ENCODE measurements at places on chromosomes 6 and 20.

GRCh38 chr6:145865175-145865574, 50.6 kb upstream of the FBXO30 start:
- no peak for DNase-seq

- DNase-seq, result peak; percentile 13
Measured at GRCh38 chr20:51404297-51405060, 138.0 kb downstream of the NFATC2 start.

DNA sequence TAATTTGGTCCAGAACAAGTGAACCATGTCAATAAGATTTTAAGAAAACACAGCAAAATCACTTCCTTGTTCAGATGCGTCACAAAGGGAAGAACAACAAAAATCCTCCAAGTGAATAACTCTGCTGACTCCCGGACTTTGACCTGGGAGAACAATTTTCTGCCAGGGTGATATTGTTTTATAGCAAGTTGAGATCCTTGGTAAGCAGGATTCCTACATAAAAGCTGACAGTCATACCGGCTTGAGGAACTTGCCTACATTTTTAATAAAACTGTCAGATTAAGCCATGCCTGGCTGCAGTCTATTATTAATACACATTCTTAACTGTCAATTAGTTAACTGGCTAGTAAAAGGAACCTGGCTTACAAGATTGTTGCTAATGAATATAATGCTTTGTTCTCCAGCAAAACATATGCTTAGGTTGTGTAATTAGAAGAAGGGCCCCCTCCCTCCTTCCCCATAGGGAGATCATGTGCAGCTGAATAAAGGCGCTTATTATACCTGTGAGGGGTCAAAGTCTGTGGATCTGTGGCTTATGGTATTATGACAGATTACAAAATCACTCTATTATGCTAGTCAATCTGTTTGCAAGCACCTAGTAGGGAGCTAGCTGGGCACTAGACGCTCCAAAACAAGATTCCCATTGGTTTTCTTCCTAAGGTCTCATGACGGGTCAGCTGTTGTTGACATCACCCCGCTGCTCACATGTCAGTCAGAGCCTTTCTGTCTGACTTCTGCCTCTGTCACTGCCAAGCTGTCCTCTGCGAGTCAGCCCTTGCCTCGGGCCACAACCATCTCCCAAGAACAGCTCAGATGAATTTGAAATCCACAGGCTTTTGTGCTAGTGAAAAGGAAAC, 44.6 kb upstream of the SEC63 start:
- DNase-seq, result no peak

DNA sequence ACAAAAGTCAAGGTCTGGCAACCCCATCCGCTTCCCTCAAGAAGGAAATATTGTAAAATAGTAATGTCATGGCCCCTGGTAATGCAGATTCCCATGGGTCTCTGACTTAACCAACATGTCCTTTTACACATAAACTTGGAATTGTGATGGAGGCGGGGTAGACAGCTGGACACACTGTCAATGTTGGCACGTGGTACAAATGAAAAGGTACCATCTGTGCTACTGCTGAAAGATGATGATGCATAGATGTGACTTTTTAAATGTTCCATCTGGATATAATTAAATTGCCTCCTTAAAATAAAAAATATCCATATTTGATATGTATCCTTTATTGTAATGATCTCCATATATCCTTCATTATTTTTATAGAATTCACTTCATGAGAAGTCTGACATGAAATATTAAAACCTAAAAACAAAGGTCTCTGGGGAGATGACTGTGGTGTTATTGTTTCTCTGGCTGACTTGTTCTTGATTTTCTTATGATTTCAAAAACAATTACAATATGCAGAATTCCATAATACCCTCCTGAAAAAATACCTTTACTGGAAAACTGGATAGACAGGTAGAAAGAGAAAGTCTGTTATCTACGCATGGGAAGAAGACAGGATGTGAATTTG, 104.5 kb downstream of the MKKS start:
- DNase-seq, result no peak

DNA sequence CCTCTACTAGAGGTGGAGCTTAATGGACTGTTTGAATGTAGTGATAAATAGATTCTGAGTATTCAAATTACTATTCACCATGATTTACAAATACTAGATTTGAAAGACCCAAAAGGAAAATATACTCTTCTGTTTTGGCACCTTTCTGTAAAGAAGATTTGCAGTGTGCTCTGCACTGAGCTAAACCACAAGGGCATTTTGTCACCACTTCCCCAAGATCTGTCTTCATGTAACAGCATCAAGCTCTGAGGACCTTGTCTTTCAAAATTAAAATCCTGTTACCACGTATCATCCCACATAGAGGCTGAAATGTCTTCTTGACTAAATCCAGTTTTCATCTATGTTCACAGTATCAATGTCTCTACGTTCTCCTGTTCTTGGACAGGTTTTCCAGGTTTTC, 3.3 kb upstream of the PGK2 start:
- no peak for DNase-seq

DNA sequence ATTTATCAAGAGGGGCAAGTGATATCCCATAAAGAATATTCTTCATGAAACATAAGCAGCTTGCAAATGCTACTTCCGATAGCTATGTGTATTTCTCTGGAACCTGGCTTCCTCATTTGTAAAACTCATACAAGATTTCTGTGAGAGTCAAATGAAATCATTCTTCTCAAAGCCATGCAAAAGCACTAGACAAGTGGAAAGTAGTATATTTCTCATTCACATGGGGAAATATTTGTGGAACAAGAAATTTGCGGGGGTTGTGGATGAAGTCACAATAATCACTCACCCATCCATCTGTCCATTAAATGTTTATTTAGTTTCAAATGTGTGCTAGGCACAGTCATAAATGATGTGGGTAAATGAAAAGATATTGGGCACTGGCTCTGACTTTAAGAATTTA, 150.5 kb downstream of the IPCEF1 start:
- DNase-seq, result no peak

DNA sequence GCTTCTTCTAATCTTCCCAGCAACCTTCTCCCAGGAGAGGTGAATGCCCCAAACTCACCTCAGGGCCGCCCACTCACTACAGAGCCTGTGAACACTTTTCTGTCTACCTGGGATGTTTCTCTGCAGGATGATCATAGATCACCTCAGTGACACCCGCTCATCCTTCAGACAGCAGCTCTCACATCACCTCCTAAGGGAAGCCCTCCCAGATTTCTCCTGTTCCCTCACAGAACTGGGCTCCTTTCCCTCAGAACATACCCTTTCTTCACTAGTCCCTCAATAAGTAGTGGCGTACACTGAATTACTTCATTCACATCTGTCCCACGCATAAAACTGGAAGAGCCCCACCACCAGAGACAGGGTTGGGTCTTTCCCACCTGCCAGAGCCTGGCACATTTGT, 57.8 kb downstream of the CDK5RAP1 start:
- DNase-seq, result no peak

DNA sequence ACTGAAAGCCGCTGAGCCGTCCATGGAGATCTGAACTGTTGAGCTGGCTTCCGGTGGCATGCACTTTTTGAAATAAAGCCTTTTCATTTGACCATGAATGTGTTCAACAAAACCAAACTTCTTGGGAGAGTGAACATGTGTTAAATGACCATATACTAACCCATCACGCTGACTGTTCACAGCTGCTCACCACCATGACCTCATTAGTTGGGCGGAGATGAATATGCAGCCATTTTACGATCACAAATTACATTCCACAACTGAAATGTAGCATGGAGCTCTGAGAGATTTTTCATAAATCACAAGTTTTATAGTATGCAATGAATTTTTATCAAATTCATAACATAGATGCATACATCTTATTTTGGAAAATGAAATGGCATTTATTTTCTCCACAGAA, 4.2 kb downstream of the RAMACL start:
- peak; percentile 51 for DNase-seq

- DNase-seq, result no peak
Measured at GRCh38 chr20:61674121-61674520, 391.6 kb downstream of the TAF4 start.

Data from left hindlimb (tissue), 1 donor.